ENCODE measurements at places on chromosomes 13 and 19.

DNA sequence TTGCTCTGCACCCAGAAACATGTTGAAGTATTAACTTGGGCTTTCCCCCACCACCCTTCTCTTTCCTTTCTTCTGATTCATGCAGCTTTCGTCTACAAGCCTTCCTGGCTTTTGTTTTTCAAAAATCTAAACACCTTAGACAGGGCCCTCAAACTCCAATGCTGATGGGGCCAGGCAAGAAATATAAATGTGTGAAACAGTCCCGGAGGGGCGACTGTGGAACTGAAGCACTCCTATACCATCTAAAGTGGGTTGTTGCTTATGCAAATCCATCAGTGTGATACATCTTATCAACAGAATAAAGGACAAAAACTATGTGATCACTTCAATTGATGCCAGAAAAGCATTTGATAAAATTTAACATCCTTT, 6.1 kb downstream of the FCGBP start:
- DNase-seq: no peak

DNA sequence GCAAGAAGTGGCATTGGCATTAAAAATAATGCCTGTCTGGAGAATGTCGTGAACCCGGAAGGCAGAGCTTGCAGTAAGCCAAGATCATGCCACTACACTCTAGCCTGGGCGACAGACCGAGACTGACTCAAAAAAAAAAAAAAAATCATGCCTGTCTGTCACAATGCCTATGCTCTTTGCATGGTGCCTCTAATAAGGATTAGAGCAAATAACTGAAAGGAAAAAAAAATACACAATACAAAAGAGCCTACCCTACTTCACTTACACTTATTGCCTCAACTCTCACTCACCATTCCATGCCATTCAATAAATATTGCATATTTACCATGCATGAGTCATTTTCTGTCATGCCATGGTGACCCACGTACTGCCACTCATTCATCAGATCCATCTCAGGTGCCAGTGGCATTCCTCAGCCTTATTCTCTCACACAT, 49.1 kb downstream of the TBC1D4 start:
- DNase-seq: no peak

DNA sequence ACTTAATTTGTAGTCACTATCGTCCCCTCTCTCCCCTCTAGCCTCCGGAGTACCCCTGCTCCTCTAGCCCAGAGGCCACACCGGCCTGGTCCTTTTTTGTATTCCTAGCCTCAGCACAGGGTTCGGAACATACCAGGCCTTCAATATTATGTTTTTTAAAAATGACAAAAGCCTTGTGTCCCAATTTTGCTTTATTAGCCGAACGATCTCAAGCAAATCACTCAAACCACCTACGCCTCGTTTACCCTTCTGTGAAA, 463 bp upstream of the POMP start:
- no peak for DNase-seq

GRCh38 chr19:12727745-12728433, 4.2 kb upstream of the TNPO2 start:
- DNase-seq: no peak

DNA sequence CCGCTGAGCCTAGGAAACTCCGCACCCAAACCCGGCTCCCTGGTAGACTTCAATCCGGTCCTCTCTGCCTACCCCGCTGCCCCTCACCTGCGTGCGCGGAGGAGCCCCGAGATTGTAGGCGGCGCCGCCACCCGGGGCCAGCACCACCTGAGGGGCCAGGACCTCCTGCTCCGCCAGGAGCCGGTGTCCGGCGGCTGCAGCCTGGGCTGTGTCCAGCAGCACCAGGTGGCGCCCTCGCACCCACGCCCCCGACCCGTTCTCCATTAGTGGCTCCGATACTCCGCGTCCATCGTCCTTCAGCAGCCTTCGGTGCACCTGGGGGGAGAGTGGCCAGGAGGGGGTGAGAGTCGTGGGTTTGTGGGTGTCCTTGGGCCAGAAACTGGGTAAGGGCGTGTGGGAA, 18.5 kb downstream of the MAN2B1 start:
- no peak for DNase-seq

DNA sequence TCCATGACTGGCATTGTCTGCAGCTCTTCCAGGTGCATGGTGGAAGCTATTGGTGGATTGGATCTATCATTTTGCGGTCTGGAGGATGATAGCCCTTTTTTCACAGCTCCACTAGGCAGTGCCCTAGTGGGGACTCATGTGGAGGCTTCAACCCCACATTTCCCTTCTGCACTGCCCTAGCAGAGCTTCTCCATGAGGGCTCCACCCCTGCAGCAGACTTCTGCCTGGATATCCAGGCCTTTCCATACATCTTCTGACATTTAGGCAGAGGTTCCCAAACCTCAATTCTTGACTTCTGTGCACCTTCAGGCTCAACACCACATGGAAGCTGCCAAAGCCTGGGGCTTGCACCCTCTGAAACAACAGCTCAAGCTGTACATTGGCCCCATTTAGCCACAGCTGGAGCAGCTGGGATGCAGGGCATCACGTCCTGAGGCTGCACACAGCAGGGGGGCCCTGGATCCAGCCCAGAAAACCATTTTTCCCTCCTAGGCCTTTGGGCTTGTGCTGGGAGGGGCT, 800.2 kb upstream of the MIR17HG start:
- DNase-seq: no peak

DNA sequence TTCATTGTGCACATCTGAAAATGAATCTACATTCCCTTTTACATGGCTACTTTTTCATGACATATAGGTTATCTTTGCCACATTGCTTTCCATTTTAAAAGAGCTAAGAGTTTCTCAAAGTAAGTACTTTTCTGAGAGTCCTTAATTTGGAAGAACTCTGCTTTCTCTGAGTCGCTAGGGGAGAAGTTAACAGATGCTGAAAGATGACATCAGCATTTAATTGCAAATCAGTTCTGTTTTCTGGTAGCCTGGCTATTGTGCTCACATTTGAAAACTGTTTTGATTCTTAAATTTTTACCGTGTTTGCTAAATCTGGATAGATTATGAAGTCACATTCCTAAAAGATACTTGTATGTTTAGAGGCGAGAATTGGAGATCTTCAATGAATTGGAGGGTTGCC, 107.7 kb upstream of the C1QTNF9B start:
- DNase-seq: no peak

DNA sequence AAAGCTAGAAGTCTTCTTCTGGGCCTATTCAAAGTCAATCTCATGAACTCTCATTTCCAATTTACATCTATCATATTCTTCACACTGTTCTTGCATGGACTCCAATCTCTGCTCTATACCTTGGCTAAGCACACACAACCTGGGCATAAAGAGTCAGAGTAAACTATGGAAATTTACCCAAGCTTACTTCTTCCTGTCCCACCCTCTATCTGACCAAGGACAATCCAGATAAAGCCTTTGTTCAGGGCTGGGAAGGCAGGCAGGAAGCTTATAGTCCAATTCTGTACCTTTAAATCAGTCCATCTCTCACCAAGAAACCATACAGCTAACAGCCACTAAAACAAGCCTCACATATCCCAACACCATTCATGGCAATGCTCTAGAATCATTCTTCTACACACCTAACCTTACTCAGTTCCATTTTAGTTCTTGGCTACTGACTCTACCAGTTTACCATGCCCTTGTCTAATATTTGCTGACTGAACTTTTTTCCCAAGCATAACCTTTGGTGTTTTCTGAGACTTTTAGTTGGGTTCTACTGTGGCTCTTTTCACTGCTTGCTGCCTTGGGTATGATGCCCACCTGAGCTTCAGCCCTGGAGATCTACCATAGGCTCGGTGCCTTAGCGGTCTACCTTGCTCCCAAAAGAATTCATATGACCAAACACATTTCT, 38.9 kb downstream of the N4BP2L2 start:
- DNase-seq: no peak

DNA sequence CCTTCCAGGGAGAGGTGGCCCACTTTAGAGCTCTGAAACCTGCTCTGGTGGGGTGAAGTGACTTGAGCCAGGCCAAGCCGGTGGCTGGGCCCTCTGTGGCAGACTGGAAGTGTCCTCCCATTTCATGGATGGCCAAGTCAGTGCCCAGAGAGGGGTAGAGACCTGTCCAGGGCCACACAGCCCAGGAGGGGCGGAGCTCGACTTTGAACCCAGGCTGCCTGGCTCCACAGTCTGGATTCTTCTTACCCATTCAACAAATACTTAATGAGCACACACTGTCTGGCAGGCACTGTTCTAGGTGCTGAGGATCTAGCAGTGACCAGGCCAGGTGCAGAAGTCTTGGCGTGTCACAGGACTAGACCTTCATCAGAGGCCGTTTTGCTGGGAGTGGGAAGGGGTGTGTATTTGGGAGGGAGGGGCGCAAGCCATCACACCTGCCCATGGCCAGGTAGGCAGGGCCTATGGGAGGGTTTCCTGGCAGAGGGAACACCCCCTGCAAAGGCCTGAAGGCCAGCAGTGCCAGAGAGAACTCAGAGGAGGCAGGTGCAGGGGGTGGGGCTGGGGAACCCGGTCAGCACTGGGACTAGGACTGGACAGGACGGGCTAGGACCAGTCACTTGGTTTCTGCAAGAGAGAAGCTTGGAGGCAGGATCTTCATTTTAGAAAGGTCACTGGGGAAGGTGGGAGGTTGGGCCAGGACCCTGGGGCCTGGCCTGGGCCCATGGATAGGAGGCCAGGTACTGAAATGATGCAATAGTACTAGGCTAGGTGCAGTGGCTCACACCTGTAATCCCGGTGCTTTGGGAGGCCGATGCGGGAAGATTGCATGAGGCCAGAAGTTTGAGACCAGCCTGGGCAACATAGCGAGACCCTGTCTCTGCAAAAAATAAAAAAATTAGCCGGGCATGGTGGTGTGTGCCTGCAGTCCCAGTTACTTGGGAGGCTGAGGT, 31.8 kb downstream of the DNM2 start:
- DNase-seq: no peak

- no peak for DNase-seq
These were observed 649.6 kb upstream of the ATXN8OS start for GRCh38 chr13:69458013-69458412.

GRCh38 chr19:27705896-27706295, 1507.1 kb downstream of the UQCRFS1 start:
- no peak for DNase-seq

DNA sequence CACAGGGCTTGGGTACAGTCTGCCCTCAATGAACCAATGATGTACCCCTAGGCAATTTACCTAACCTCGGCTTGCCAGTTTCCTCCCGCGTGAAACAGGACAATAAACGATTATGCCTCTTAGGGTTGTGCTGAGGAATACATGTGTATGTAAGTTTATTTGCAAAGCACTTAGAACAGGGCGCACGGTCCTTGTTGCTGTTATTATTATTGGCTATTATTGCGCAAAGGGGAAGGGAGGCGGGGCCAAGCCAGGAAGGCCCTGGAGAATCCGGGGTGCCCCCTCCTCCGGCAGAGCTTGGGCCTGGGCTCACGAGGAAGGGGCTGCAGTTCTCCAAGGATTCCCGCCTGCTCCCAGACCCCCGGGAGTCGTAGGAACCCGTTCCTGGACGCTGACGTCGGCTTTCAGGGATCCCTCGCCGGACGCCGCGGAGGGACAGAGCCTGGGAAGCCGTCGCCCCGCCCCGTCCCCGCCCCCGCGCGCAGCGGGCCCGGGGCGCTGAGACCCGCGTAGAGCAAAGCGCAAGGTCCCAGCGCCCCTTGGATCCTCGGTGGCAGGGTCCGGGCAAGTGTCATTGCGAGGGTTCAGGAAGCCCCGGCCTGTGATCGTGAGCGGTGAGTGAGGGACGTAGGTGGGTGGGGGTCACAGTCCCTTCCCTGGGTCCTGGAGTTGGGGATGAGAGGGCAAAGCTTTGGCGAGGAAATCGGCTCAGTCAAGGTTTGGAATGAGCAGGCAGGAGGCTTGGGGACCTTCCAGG, at the start of gene TMEM91:
Gene TMEM91 (plus strand): TSS at position 293 of the 757 bp plus-strand sequence. CDS start 1,777 bp downstream, outside the sequence.
- no peak for DNase-seq

GRCh38 chr19:49437231-49437630, 4.1 kb downstream of the SLC17A7 start:
- DNase-seq: no peak

Measured in neuronal stem cell (in vitro differentiated cells).